ENCODE measurements at places on chromosomes 13 and 19.

GRCh38 chr13:98495627-98496478 lies 81.1 kb downstream of the STK24 start:
- DNase-seq, result no peak

- DNase-seq, result no peak
Observed at GRCh38 chr13:36157480-36157879, 26.3 kb upstream of the DCLK1 start.

DNA sequence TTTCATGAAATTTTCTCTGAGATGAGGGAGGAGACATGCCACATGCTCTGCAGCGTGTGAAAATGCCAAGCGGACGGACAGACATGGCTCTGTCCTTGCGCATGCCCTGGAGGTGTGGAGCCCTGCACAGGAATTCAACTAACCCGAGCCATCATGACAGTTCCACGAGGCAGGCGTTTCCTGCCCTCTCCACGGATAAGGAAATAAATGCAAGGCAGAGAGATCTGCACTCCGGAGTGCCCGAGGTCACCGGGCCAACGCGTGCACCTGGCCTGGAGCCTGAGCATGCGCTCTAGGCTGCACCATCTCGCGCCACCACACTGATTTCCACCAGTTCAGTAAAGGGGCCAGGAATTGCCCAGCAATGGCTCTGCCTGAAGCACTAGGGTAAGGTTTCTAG lies 298.2 kb downstream of the MYO16 start:
- DNase-seq, result no peak

GRCh38 chr13:48258002-48258401 lies 25.0 kb downstream of the ITM2B start:
- no peak for DNase-seq

- DNase-seq, result no peak
Observed at GRCh38 chr13:47158593-47158992, 261.7 kb upstream of the HTR2A start.

- no peak for DNase-seq
Observed at GRCh38 chr13:23658929-23659541, 88.8 kb downstream of the TNFRSF19 start.

DNA sequence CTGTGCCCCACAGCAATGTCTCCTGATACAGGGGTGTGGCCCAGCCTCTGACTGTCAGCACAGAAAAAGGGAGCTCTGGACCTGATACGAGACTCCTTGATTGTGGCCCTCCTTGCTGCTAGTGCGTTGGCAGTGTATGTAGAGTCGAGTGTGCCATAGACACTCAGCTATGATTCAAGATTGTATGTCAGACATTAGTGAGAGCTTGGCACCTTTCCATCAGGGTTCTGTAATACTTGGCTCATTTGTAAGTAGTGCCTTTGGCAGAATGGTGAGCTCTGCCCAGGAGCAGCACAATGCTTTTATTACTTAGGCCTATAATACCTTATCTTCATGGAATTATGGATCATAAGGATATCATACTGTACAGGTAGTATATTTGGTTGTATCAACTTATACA lies 83.4 kb downstream of the ATP8A2 start:
- DNase-seq, result no peak

DNA sequence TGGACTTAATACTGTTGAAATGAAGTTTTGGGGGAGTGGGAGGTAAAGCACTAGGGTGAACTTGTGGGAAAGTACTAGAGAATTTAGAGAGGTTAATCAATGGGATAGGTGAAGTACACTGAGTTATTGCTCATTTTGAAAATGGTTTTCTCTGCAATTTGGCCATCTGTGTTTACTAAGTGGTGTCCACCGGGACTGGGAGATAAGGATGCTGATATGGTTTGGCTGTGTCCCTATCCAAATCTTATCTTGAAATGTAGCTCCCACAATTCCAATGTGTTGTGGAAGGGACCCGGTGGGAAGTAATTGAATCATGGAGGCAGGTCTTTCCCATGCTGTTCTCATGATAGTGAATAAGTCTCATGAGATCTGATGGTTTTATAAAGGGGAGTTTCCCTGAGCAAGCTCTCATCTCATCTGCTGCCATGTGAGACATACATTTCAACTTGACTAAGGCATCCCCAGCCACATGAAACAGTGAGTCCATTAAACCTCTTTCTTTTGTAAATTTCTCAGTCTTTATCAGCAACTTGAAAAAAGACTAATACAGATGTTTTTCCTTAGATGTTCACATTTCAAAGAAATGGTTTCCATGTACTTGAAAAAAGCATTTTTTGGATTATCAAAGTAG lies 1569.4 kb upstream of the PRR20A start:
- no peak for DNase-seq

DNA sequence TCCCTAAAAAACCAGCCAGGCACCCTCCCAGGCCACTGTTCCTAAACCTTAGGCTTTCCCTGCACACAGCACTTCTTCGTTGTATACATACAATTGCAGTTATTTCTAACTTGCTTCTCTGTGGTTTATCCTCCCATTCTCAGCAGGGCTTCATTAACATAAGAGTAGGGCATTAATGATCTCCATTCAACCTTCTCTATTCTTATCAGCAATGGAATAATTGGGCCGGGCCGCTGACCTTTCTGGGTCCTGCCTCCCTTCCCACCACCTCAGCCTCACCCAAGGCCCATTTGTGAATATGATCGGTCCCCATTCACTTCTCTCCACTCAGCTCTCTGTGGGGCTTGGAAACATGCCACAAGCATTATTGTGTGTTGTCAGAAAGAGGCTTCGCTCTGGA lies 184.2 kb downstream of the SUCLA2 start:
- DNase-seq, result no peak

DNA sequence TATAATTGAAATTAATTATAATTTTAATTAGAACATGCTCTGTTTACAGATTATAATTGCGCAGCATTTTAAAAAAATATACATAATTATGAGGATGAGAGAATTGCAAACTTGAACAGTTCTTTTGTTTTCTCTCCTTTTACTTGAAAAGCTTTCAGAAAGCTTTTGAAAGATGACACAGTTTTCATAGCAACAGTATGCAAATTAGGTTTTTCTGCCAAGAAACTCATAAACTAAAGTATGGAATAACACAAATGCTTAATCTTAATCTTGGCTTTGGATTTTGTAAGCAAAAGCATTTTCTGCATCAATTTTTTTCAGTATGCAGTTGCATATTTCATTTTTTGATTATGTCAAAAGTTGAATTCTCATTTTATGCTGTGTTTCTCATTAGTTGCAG lies 32.8 kb upstream of the AKAP11 start:
- no peak for DNase-seq

DNA sequence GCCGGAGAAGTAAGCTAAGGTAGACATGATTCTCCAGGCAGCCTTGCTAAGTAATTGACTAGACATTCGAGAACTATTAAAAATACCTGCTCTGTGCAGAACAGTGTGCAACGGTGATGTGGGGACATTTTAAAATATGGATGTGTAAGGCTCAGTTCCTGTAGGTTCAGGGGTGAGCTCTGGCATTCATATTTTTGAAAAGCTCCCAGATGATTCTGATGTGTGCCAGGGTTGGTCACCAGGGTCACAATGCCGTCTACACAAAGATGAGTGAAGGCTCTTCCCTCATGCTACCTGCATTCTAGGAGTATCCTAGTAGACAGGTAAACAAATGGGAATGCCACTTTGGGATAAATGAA lies 702 bp upstream of the EPSTI1 start:
- DNase-seq, result no peak

DNA sequence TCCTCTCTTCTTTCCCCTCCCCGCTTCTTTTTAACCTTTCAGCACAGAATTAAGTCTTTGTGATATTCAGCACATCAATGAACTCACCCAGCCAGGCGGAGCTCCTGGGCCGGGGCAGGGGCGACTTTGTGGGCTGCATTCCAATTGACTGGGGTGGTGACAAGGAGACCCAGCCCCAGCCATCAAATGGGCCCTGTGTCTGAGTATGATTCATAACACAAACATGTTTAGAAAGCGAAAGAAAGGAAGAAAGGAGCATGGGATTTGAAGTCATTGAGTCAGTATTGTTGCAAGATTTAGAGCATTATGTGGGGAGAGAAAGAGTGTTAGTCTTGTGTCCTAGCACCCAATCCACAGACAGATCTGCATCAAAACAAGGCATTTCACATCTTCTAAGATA lies 185.3 kb downstream of the LHFPL6 start:
- no peak for DNase-seq

- no peak for DNase-seq
Observed at GRCh38 chr13:45536224-45536623, 71.5 kb downstream of the COG3 start.

- no peak for DNase-seq
Observed at GRCh38 chr13:31930901-31931522, 100.6 kb upstream of the FRY start.

DNA sequence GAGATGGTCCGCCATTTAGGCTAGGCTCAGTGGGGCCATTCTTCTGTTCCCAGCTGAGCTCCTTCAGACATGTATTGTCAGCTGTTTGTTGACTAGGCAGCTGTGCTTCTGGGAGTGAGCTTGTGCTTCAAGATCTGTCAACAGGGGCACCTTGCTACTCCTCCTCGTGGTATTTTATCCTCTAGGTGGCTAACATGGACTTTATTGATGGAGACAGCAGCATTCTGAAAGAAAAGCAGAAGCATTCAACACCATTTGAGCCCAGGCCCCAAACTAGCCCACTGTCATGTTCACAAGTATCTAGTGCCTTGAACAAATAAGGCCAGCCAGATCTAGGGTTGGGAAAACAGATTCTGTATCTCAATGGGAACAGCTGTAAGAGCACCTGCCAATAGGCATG lies 65.9 kb downstream of the ZNF429 start:
- DNase-seq, result no peak

DNA sequence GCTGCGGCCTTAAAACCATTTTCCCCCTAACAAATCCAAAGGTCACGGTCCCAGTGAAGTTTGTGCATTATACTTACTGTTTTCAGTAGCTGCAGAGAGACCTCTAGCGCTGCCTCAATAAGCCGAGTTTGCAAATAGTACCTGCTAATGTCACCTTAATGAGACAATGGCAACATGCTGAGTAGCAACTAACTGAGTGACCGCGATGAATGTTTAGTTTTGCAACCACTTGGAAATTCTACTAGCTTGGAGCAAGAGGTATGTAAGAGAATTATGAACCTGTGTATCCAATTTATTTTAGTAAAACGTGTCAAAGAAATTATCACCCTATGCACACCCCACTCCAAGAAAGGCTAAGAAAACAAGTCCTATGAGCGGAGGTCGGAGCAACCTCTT lies 1.2 kb downstream of the KPNA3 start:
- no peak for DNase-seq
